ENCODE measurements at places on chromosomes 6 and 20.
A peak's percentile ranks its signal among the peaks of the same experiment; 100 is the strongest.

- DNase-seq, result no peak
Measured at GRCh38 chr20:1867495-1868260, 27.5 kb upstream of the SIRPA start.

GRCh38 chr20:6504826-6505225 is 262.7 kb upstream of the BMP2 start:
- no peak for DNase-seq

- DNase-seq, result peak; percentile 46
Measured at GRCh38 chr6:89242574-89243330, 25.6 kb upstream of the GABRR1 start.

- DNase-seq, result no peak
Measured at GRCh38 chr6:165899611-165900010, 236.6 kb upstream of the PDE10A start.

DNA sequence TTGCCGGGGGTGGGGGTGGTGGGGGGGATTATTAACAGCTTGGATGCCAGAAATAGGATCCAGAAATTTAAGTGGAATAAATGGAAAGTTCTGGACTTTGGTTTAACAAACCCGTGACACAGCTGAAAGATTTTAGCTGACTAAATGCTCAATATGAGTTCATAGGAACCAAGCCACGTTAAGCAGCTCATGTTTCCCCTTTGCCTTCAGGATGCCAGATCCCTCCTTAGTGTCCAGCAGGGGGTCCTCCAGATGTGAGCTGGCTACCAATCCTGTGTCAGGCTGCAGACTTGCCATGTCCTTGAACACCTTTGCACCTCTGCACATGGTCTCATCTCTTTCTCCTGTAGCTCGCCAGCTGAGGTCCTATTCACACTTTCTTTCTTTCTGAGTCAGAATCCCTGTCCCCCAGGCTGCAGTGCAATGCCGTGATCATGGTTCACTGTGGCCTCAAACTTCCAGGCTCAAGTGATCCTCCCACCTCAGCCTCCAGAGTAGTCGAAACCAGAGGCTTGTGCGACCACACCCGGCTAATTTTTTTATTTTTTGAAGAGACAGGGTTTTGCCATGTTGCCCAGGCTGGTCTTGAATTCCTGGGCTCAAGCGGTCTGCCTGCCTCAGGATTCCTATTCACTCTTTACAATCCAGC is 133.3 kb upstream of the ARMC2 start:
- DNase-seq, result peak; percentile 44

- DNase-seq, result no peak
Measured at GRCh38 chr20:40081653-40082052, 607.4 kb downstream of the MAFB start.

DNA sequence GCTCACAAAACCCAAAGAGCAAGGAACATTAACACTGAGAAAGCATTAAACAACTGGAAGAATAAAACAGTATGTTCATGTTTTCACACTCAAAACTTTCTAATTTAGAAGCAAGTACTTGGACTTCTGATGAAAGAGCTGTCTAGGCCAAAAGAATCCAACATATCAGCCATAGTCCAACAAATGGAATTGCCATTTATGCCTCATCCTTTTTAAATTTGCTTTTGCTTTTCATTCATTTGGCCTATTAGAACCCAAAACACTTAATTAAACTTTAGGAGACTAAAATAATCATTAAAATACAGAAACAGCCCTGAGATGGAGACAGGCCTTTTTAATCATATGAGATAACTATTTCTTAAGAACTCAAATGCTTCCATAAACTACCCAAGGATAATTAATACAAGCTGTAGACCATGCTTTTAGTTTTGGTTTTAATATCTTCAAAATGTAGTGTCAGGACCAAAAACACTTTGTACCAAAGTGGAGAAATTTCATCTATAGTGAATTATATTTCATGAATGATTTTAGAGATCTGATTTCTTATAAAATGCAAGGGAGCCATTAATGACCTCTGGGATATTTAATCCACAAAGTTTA is 166.5 kb downstream of the KIF6 start:
- DNase-seq, result no peak

DNA sequence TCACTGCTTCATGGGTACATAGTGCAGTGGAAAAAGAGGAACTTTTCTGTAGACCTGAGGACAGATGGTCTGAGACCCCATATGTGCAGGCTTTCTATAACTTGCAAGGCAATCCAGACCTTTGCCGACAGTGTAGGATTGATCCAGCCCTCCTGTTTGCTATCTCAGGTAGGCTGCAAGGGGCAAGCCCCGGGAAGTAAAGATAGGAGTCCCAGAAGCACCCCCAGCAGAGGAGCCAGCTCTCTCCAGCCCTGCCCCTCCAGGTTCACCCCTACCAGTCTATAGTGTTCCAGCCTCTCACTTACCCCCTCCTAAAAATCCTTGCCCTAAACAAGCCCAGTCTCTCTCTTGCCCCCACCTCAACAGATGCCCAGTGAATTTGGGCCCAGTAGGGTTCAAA is 96.2 kb downstream of the FAXC start:
- no peak for DNase-seq

- DNase-seq, result no peak
Measured at GRCh38 chr6:15882345-15882744, 219.5 kb upstream of the DTNBP1 start.

- no peak for DNase-seq
Measured at GRCh38 chr20:41255655-41256054, 61.9 kb downstream of the ZHX3 start.

All from AG08395 (cell line).